GM13976 (cell line): ENCODE measurements at places on chromosomes 1 and 21.
A peak's percentile ranks its signal among the peaks of the same experiment; 100 is the strongest.

- DNase-seq, result no peak
These were observed 8.1 kb downstream of the CD247 start for GRCh38 chr1:167510244-167510643.

GRCh38 chr1:244989813-244990212 is 125.5 kb upstream of the HNRNPU start:
- no peak for DNase-seq

- no peak for DNase-seq
These were observed 8.4 kb downstream of the QSOX1 start for GRCh38 chr1:180163041-180163440.

- DNase-seq, result peak; percentile 50
These were observed 20.7 kb upstream of the CYP2J2 start for GRCh38 chr1:59947047-59947938.

DNA sequence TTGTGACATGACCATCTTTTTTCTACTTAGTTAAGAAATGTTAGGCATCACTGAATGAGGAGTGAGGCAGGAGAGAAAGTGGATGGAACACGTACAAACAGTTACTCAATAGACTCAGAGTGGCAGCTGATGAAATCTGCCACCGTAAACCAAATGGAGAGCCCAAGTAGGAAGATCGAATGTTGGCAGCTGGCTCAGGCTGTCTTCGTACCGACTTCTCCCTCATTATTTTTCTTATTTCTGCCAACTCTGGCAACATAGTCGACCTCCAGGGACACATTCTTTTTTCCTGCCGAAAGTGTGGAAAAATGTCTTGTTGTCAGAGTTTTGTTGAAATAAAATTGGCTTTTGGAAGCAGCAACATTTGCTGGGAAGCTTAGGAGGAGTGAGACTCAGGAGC is 143.3 kb downstream of the GREM2 start:
- DNase-seq, result no peak

- DNase-seq, result no peak
These were observed 87.3 kb upstream of the KAZN start for GRCh38 chr1:14511166-14511680.

- no peak for DNase-seq
These were observed 211.5 kb downstream of the LHX8 start for GRCh38 chr1:75345538-75346292.

DNA sequence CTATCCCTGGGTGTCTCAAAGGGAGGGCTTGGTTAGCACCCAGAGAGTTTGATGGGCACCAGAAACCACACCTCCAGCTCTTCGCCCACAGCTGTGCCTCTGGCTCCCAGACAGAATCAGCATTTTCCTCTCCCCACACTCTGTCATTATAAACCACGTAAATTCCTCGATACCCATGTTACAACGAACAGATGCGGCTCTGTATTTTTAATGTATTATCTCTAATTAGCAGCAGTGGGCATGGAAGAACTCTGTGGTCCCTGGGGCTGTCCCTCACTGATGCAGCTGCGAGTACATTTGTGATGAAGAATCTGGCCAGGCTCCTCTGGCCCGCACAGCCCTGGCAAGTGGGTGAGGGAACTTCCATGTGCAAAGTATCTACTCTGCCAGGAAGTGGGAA is 10.8 kb downstream of the HMGB4 start:
- no peak for DNase-seq

DNA sequence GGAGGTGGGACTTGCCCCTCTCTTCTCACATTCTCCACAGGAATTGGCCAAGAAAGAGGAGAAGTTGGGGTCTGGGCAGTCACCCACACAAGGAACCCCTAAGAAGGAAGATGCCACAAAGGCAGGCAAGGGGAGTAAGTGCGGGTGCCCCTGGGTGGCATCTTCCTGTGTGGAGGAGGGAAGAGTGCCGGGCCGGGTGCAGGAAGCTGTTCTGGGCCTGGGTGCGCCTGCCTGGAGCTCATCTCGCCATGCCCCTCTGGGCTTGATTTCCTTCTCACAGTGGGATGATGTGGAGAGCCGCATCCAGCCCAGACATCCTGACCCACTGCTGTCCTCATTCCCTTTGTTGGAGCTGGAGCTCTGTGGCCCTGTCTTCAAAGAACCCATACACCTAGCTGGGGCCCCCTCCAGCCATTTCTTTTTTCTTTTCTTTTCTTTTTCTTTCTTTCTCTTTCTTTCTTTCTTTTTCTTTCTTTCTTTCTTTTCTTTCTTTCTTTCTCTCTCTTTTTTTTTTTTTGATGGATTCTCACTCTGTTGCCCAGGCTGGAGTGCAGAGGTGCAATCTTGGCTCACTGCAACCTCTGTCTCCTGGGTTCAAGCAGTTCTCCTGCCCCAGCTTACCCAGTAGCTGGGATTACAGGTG is 9.3 kb downstream of the LRRC71 start:
- DNase-seq, result no peak

DNA sequence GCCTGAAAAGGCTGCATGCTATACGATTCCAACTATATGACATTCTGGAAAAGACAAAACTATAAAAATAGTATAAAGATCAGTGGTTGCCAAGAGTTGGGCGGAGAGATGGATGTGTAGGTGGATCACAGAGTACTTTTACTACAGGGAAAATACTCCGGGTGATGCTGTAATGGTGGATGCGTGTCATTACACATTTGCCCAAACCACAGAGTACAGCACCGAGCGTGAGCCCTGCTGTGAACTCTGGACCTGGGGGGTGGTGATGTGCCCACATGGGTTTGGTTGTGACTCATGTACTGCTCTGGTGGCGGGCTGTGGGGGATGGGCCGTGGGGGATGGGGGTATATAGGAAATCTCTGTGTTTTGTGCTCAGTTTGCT is 162.7 kb upstream of the COL6A1 start:
- DNase-seq, result no peak

DNA sequence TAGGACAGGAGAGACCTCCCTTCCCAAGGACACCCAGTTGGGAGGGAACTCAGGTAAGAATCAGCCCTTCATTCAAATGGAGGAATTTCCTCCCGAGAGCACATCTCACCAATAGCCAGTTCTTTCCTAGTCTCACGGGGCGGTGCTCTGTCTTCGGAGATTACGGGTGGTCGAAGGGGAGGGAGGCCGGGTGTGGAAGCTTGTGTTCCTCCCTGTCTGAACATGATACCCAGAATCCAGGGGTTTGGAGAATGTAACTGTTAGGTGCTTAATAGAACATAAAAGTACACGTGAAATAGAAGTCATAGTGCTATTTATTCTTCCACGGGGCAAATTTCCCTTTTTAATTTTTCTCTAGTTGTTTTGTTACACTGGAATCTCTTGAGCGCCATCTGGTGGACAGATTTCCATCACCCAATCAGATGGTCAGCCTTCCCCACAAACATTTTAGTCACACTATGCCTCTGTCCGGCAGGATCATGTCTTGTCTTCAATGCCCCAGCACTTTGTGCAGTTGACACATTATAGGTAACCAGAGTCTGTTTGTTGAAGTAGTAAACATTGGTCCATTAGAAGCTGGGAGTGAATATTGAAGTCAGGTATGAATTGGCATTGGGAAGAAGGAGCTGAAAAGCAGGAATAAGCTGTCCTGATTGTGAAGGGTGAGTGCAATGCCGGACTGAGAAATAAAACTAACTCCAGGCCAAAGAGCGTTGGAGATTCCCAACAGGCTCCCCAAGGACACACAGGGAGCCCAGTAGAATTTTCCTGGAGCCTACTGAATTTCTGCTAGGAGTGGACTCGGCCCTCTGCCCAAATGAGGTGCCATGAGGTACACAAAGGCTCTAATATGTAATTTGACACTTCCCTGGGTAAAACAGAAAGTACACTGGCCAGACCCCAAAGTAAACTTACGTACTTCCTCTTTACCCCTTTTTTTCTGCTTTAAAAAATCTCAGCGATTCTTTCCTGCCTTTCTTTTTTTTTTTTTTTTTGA is 27.6 kb upstream of the ZNF697 start:
- DNase-seq, result peak; percentile 80

- no peak for DNase-seq
These were observed 107.2 kb downstream of the CYYR1 start for GRCh38 chr21:26465916-26466315.

DNA sequence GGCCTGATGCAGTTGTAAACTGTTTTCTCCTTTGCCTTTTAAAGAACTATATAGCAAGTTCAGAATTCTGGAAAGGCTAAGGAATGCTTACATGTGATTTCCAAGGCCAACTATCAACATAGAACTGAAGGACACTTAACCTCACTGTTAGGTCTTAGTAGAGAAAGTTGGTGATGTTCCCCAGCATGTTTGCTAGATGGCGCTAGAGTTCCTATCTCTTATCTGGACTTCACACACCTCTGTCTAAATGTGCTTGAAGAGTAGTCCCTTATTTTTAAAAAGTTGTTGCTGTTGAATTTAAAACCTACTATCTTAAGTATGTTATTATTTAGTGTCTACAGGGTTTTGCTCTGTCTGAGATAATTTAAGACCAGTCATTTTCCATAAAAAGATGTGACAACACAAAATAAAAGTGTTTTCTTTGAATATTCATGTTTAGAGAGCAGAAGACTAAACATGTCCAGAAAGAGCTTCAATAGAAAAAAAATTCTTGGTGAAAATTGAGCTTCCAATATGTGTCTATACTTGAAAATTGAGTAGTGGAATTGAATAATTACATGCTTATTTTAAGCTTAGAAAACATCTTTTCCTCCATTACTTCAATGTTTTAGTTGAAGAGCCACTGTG is 237.3 kb downstream of the S1PR1 start:
- peak; percentile 3 for DNase-seq

DNA sequence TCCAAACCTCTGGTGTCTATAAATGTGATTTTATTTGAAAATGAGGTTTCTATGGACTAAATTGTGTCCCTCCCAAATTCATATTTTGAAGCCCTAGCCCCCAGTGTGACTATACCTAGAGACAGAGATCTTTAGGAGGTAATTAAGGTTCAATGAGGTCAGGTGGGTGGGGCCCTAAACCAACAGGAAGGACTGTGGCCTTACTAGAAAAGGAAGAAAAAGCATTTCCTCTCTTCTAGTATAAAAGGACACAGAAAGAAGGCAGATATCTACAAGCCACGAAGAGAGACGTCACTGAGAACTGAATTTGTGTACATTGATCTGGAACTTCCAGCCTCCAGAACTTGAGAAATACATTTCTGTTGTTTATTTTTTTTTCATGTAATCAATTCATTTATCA is 123.1 kb upstream of the RUNX1 start:
- DNase-seq, result no peak
